GM12864 (cell line): ENCODE measurements at places on chromosomes 13 and 19.

DNA sequence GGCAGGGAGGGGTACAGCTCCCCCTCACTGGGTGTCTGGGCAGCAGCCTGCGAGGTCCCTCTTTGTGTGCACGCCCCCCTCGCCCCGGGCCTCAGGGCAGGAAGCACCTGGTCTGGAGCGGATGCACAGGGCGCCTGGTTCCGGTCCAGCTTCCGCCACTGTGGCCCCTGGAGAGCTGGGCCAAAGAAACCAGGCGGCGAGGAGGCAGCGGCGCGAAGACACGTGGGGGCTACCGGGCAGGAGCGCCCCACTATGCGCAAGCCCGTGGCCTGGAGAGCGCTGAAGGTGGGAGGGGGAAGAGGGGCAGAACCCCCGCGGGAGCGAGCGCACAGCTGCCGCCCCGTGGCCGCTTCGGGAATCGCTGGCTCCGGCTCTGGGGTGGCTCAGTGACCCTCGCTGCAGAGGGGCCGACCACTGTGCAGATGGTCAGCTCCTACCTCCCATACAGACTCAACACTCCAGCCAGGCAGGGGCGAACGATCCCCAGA is 1.7 kb upstream of the LYL1 start:
- no peak for DNase-seq

- DNase-seq = no peak
These were observed 63.4 kb downstream of the RYR1 start for GRCh38 chr19:38496603-38497487.

DNA sequence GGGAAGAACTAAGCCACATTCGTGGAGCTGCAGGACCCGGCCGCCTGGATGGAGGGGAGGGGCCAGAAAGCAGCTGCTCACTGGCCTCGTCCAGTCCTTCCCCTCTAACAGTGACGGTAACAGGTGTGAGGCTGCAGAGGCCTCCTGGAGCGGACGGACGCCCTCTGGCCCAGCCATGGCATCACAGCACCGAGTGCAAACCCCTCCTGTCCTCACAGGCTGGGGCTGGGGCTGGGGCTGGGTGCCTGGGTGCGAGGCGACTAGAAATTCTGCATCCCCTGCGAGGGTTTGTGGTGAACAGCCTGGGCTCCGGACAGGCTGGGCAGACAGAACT is 3.6 kb downstream of the MICOS13 start:
- DNase-seq = no peak

DNA sequence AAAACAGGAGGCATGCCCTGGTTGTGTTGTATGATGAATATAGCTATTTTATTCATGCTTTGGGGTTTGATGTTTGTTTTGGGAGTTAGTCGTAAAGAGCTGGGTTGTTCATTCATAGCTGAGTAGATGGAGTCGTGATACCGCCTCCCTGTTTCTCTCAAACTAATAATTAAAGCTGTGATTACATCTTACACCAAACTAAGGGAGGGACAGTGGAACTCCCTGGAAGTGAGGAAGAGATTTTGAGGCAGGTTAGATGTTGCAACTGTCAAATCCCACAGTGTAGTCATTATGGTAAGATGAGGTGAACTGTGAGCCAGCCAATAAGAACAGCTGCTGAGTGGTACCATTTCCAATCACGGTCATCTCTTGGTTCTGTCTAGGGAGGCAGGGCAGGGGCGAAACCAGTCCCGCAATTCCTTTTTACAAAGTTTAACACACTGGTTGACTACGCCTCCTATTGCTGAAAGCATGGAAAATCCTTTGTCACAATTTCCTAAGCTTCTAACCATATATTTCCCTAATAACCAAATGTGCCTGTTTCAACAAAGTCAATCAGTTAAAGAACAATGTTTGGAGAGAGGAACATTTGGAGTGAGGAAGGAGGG is 207.6 kb upstream of the SERP2 start:
- DNase-seq = no peak

DNA sequence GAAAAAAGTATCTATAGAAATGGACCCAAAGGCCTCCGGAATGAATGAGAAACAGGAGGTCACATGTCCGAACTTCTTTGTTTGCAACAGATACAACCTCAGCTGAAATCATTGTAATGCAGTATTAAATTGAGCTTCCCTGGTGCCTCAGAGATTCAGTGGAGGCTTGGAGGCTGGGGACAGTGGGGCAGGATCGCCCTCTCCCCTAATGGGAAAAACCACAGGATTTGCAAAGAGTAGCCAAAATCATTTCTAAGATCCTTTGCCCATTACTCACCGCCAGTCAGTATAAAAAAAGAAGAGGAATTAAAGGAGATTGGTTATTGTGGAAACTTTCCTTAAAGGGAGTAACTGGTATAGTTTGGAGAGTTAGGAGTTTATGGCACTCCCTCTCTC is 30.4 kb upstream of the IRS2 start:
- DNase-seq = no peak

GRCh38 chr19:467554-467953 is 6.7 kb upstream of the SHC2 start:
- DNase-seq = no peak

DNA sequence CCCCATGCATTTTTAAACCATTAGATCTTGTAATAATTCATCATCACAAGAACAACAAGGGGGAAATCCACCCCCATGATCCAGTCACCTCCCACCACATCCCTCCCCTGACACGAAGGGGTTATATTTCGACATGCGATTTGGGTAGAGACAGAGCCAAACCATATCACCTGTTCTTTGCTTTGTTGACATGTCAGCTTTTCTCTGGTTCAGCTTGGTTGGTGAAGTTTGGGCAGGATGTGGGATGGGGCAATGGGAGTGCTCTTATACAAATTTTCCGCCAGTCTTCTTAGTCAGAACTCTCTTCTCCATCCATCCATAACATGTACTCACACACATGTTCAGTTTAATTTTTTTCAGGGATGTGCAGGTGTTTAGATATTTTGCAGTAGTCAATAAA is 12.9 kb downstream of the TPP2 start:
- DNase-seq = no peak

GRCh38 chr13:49643035-49643646 is 14.8 kb downstream of the ARL11 start:
- DNase-seq = no peak

DNA sequence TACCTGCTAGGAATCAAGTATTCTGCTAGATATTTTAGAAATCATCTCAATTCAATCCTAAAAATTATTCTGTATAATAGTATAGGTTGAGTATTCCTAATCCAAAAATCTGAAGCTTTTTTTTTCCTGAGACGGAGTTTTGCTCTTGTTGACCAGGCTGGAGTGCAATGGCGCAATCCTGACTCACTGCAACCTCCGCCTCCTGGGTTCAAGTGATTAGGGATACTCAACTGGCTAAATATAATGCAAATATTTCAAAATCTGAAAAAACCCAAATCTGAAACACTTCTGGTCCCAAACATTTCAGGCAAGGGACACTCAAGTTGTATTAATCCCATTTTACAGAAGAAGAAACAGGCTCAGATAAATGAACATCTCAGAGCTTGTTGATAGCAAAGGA is 17.2 kb upstream of the USPL1 start:
- DNase-seq = no peak

GRCh38 chr13:35966024-35966423 is 165.2 kb downstream of the DCLK1 start:
- DNase-seq = no peak

DNA sequence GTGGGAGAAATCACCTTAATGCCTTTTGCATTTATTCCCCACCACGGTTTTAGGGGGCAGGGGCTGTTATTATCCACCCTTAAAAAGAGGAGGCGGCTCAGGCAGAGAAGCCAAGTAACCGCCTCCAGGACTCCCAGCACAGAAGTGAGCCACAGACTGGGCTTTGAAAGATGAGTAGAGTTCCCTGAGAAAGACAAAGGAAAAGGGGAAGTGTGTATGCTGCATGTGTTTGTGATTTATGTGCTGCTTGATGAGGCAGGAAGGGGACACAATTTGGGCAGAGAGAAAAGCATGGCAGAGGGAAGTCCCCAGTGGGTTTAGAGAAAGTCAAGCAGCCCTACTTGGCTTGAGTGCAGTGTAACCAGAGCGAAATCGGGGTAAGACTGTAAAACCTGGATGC is 85.0 kb downstream of the DOCK9 start:
- DNase-seq = no peak

DNA sequence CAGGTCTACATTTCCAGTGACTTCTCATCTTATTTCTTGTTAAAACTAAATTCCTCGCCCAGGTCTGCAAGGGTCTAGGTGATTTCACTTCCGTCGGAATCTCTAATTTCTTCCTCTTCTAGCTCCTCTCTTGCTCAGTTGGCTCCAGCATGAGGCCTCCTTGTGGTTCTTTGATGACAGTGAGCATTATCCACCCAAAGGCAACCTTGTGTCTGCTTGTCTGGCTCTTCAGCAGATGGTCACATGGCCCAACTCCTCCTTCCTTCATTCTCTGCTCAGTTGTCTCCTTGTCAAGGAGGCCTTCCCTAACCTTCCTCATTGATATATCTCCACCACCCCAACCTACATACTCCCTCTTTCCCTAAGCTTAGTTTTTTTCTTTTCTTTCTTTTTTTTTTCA is 1391.4 kb downstream of the EFNB2 start:
- DNase-seq = no peak

- no peak for DNase-seq
These were observed 193.2 kb upstream of the SOX1 start for GRCh38 chr13:111873676-111874178.

DNA sequence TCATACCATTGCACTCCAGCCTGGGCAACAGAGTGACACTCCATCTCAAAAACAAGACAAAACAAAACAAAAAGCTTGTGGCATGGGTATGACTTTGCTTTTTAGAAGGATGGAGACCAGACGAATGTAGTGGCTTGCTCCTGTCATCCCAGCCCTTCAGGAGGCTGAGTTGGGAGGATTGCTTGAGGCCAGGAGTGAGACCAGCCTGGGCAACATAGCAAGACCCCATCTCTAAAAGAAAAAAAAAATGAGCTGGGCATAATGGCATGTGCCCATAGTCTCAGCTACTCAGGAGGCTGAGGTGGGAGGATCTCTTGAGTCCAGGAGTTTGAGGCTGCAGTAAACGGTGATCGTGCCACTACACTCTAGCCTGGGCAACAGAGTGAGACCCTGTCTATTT is 16.4 kb upstream of the SELENOW start:
- no peak for DNase-seq

- no peak for DNase-seq
These were observed 460 bp downstream of the KMT5C start for GRCh38 chr19:55339889-55340783.

DNA sequence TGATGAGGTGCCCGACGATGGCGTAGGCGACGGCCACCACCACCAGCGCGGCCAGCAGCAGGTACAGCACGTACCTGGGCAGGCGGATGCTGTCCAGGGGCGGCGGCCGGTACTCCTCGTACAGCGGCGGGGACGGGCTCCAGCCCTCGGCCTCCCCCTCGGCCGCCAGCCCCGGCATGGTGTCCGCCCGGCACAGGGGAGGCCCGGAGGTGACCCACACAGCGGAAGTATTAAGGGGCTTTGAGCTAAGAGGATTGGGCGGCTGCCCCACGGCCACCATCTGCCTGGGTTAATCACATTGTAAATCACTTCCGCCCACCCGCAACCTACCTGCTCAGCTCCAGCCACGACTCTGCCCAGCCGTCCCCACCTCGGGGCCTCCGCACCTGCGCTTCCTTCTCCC is at the start of gene SMIM44:
TSS of gene SMIM44 (minus strand) at position 216 of the 403 bp plus-strand sequence. CDS start at position 178, 38 bp downstream.
- DNase-seq = no peak

DNA sequence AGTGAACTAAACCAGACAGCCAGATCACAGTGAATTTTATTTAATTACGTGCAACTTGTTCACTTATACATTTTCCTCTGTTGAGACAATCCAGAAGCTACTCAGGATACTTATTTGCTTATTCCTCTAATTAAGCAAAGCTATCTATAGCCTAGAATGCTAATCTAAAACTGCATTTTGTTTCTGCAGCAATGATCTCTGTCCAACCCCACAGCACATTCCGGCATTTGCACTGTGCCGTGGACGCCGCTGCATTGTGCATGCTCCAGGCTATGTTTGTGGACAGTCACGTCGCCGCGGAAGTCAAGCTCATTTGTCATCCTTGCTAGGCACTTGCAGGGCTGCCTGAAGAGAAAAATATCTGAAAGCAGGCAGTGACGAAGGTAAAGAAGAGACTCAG is 406.9 kb downstream of the RFC3 start:
- DNase-seq = no peak

DNA sequence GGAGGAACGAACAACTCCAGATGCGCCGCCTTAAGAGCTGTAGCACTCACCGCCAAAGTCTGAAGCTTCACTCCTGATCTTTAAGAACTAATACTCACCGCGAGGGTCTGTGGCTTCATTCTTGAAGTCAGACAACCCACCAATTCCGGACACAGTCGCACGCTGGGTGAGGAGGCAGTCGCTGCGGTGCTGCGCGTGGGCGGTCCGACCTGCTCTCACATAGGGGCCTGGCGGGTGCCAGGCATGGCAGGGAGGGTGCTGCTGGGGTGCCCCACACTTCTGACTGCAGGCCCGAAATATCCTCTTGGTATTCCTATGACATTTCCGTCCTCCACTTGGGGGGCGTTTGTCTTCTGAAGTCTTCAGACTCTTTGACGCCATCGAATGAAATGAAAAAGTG is 7.4 kb upstream of the MICU2 start:
- no peak for DNase-seq

- no peak for DNase-seq
These were observed 27.1 kb downstream of the CYSLTR2 start for GRCh38 chr13:48680756-48681392.

DNA sequence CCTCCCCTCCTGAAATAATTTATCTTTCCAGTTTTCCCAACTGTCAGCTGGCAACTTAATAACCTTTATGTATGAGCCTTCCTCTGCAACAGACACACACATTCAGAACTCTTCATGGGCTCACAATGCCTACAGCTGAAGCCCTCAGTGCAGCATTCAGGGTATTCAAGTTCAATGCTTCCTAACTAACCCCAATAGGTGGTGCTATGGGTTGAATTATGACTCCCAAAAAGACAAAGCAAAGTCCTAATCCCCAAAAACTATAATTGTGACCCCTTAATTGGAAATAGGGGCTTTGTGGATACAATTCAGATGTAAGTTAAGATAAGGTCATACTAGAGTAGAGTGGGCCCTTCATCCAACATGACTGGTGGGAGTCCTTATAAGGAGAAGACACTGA is 202.2 kb downstream of the SUCLA2 start:
- no peak for DNase-seq

GRCh38 chr13:79658333-79658975 is 177.5 kb downstream of the NDFIP2 start:
- DNase-seq = no peak

DNA sequence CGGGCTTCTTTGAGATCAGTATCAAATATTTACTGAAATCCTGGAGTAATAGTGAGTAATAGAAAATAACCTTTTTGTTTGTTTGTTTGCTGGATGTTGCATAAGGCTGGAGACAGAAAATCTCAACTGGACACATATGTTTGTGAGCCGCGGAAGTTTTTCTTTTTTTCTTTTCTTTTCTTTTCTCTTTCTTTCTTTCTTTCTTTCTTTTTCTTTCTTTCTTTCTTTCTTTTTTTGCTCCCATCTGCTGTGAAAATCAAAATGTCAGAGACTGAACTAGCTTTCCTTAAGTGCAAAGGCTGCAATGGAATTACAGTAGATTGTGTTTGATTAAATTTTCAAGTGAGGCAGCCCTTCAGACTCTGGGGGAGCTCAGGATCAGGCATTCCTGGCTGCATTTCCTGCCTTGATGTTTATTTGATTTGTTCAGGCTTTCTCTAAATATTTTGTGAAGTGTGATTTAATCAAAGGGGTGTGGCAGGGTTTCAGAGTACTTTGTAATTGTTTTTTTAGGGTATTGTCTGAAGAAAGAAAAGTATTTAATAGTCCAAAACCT is 319 bp downstream of the FRY start:
- DNase-seq = no peak

- DNase-seq = no peak
These were observed 7.1 kb upstream of the EPN1 start for GRCh38 chr19:55667958-55668357.
